ENCODE measurements at places on chromosomes 3 and 15.

DNA sequence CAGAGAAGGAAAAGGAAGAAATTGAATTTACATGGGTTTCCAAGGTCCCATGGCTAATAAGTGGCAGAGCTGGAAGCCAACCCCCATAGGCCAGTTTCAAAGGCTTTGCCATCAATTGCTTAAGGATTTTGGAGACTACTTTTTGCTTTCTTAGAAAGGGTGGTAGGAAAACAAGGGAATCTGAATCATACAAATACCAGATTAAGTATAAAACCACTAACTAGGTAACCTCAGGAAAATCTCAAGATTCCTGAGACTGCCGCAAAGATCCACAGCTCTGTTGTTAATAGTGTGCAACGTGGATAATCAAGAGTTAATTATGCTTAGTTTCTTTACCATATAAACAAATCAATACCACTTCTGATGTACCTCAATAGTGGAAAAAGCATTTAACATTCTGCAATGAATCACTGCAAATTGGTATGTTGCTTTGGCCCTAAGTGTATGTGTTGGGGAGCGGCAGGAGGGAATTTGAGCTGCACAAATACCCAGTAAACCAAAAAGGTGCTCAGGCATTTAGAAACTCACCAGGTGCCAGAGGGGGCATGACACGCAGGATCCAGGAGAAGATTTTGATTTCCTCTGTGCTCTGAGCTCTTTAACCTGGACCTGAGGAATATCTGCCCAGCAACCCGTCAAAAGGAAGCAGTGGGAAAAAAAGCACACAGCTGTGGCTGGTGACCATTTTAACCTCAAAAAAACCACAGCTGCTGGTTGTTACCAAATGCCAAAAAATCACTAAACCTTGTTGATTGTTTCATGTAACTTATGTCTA is 22.0 kb downstream of the AADAC start:
- DNase-seq: peak; percentile 41

DNA sequence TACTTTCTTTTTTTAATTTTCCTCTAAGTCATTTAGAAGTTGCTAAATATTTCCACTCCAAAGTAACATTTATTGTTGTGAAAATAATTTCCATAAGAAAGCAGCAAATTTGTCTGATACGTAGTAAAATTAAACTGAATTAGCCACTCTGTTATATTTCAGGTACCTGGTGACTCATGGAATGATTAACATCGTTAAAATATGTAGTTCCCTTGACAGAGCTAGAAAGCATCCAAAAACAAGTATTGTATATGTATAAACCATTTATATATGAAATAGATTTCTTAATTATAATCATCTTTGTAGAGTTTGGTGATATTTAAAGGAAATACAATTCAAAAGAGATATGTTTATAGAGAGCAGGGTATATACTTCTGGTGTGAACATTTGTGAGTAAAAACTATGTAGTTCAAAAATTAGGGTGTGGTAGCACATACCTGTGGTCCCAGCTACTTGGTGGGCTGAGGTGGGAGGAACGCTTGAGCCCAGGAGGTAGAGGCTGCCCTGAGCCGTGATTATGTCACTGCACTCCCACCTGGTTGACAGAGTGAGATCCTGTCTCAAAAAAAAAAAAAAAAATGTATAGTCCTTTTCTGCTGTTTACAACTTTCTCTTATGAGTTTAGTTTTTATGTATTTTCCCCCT is 36.6 kb downstream of the ATP11B start:
- DNase-seq: no peak

DNA sequence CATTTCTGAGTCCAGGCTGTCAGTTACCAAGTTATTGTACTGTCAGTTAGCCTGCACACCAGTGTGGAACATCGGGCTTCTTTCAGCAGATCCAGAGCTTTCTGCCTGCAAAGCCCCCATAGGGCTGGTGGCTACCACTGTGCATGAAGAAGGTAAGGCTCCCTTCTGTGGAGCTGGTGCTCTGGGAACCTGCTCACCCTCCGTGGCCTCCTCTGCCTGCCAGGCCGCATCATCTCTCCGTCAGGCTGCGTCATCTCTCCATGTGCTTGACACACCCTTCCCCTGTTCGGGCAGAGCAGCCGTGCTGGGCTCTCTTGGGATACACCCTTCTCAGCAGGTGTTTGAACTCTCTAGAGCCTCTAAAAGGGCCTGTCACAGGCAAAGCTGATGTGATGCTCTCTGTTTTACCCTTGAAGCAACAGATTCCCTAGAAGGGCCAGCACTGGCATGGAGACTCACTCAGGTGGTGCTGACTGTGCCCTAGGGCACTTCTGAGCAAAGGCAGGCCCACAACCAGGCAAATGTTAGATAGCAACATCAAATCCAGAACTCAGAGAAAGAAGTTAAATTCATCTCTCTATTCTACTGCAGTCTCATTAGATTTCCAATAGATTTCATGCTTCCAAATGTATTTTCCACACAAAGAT is 261.1 kb downstream of the EPHB1 start:
- DNase-seq: no peak

- DNase-seq: no peak
Measured at GRCh38 chr3:178709051-178709450, 172.8 kb downstream of the KCNMB2 start.

GRCh38 chr15:68207176-68207935 is 2.2 kb upstream of the CALML4 start:
- no peak for DNase-seq

GRCh38 chr3:29978036-29978435 is 628.4 kb upstream of the TGFBR2 start:
- DNase-seq: no peak

- no peak for DNase-seq
Measured at GRCh38 chr15:89769366-89769765, 6.8 kb upstream of the MESP2 start.

DNA sequence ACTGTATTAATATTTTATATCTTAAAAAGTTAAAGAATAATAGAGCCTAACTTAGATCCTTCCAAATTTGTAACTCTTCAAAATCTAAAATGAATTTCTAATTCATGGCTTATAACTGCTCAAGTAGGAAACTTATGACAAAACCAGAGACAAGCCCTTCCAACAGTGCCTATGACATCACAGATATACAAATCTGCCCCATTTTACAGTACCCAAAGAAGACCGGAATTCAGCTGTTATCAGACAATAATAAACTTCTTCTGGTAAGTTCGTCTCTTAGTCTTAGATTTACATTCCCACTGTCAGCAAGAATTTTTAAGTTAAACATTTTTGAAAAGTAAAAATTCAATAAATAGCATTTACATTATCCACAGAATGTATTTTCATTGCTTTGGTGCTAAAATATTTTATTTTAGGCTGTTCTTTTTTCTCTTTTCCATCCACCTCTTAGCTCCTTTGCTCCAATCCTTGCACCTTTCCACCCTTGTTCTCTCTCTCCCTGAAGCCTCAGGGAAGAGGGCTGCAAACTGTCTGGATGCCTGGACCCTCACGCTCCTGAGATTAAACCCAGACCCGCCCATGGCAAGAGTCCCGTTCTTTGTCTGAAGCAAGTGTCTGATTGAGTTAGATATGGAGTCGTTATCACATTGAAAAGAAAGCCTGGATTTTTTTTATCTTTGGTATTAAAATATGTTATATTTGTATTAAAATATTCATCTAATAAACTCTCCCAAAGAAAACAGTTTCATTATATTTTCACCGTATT is 312.7 kb downstream of the ZBTB20 start:
- no peak for DNase-seq

- no peak for DNase-seq
Measured at GRCh38 chr3:65888196-65888595, 150.5 kb downstream of the MAGI1 start.

- DNase-seq: no peak
Measured at GRCh38 chr3:159829056-159829455, 159.6 kb upstream of the IL12A start.

- peak; percentile 49 for DNase-seq
Measured at GRCh38 chr3:33074217-33075067, 22.5 kb downstream of the GLB1 start.

- DNase-seq: no peak
Measured at GRCh38 chr3:112744106-112744505, 102.6 kb downstream of the CD200R1L start.

DNA sequence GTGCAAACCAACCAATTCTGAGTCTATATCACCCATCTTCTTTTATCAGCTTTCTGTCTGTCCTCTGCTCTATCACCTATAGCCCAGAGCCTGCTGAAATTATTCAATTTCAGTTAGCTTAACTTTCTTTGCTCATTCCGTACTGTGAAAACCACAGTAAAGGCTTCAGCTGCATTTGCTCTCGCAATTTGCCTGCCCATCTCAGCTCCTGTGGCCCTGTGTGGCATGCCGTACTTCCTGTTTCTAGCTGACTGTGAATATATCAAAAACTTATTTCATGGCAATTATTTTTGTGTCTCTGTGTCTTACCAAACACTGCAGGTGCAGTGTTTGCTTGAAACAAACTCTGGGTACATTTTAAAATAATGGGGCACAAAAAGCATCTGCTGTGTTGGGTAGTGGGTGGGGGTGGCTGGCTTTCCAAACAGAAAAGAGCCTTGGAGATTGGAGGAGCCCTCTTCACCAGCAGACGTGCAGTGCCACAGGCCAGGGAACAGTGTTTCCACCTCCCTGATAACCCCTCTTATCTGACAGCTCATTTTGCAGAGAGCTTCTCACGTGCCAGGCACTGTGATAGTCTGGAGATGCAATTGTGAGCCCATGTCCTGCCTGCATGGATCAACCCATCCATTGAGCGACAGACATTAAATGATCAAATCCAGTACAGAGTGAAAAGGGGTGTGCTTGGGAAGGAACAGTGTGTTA is 45.2 kb downstream of the GASK1A start:
- DNase-seq: peak; percentile 24

- no peak for DNase-seq
Measured at GRCh38 chr15:98651581-98652220, 3.4 kb downstream of the IGF1R start.

GRCh38 chr3:192281207-192281880 is 446.0 kb downstream of the FGF12 start:
- DNase-seq: no peak

- no peak for DNase-seq
Measured at GRCh38 chr15:44099671-44100070, 95.4 kb downstream of the FRMD5 start.

DNA sequence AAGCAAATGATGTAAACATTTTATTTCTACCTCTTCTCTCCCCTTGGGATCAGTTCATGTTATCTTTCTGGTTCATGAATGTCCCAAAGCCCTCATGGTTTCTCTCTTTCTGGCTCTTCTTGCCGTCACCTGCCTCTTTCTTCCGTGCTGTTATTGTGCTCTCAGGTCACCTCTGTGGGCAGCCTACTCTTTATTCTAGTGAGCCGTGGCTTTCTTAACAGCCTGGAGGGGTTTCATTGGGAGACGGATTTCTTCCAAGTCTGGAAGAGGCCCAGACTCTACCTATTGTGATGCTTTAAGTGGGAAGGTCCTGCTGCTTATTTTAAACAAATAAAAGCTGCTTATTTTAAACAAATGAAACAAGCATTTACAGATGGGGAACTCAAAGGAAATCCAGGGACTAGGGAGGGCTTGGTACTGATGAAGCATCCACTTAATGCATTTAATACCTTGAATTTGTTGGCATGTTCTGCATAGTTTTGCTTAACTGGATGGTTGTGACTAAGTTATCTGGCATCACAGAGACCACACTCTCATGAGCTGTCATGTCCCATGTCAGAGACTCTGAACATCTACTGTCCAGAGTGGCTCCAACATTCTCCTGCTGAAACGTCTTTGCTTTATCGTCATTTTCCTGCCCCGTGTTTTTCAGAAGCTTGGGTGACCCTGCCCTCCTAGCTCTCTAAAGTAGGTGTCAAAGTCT is 443.3 kb downstream of the GABRG3 start:
- no peak for DNase-seq

GRCh38 chr15:42737529-42738328 is 801 bp upstream of the CDAN1 start:
- no peak for DNase-seq

- no peak for DNase-seq
Measured at GRCh38 chr3:8604988-8605387, 39.6 kb downstream of the SSUH2 start.

GRCh38 chr15:99492275-99492674 is 73.5 kb upstream of the MEF2A start:
- DNase-seq: no peak

DNA sequence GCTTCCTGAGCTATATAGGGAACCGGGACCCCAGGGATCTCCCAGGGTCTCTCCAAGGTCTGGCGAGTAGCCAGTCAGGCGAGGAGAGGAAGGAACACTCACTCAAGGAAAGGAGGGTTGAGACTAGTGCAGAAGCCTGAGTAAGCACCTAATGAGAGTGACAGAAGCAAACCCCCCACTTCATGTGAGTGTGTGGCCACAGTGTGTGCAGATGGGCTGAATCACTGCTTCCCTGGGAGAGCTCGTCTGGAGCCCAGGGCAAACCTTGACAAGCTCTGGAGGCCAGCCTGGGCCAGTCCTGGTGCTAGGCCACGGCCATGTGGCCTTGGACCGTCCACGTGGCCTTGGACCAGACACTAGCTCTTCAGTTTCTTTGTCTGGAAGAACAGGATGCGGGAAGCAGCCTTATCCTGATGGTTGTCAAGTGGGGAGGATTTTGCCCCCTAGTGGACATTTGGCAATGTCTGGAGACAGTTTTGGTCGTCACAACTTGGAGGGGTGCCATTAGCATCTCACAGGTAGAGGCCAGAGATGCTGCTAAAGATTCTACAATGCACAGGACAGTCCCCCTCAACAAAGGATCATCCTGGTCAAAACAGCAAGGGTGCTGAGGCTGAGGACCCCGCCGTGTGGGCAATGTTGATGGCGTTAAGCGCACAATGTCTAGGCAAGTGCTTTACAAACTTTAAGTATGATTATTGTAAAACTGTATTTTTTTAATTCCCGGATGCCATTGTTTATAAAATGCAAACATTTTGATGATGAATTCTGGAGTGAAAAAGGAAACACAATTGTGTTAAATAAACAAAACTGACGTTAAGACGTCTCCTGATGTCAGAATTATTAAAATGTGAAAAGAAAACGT is 34.8 kb upstream of the CTSH start:
- DNase-seq: no peak

- peak; percentile 9 for DNase-seq
Measured at GRCh38 chr3:13972679-13973379, 93.0 kb upstream of the WNT7A start.

DNA sequence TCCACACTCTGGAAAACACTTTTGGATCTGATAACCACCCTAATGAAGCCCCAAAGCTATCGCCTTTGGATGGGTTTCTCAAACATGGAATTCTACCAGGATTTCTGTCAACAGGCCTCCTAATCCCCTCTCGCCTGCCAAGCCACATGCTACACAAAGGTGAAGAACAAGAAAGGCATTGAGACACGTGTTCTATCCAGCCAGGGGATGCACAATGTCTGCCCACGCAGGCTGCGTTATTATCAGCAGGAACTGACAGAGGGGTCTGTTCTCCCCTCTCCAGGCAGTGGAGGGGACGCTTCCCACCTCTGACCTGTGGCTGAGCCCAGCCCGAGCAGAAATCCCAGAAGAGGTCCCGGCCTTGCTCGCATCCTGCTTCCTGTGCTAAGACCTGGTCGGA is 45.4 kb upstream of the THBS1 start:
- DNase-seq: no peak
